BJ (cell line): ENCODE measurements at places on chromosomes 11 and 22.

DNA sequence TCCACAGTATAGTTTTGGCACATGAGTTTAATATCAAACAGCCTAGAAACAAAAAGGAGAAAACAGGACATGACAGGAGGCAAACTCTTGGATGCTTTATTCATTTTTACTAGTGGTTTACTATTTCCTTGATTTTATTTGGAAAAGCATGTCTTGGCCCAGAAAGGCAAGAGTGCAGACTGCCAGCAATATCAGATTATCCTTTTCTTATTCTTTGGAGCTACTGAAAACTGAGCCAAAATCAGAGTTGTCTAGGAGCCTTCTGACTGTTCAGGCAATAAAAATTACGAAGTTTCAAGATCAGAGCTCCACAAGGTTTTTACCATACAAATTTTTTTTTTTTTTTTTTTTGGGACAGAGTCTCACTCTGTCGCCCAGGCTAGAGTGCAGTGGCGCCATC, 16.0 kb downstream of the CELF1 start:
- DNase-seq: no peak

DNA sequence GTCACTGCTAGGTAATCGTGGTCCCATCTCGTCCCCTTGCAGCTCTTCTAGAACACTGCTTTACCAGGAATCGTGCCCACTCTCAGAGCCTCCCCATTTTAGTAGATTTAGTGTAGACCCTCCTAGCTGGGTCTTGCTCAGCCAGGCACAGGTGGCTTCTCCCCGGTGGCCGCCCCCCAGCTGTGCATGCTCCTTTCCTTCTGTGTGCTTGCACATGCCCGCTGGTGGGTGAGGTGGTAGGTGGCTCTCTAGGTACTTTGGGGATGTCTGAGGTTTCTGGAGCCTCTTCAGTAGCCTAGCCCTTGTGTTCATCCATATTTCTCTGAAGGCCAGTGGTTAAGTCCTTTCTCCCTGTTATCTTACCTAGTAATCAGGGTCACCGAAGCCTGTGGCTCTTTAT, 5.6 kb downstream of the TUB start:
- DNase-seq: no peak

- DNase-seq: no peak
Measured at GRCh38 chr11:119584193-119585042, 144.6 kb downstream of the NECTIN1 start.

DNA sequence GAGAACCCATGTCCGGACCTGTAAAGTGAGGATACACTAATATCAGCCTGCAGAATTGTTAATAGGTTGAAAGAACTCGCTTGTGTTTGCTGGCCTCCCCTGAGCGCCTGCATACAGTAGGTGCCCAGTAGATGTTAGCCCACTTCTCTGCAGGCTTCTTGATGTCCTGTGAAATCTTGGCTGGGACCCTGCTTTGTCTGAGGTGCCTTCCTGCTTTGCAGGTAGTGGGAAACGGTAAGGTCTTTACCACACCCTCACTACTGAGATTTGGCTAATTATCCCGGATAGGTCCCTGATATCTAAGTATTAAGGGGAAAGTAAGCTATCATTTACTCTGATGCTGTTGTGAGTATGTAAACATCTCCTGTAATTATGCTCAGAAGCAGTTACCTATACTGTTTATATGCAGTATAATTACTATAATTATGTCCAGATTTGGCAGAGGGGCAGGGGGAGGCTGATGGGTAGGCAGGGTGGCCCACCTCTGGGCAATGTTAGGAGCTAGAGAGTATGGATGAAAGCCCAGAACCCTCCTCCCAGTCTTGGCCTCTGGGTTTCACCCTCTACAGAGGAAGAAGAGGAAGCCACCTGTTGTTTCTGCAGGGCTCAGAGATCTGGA, 1.2 kb upstream of the ARRB1 start:
- no peak for DNase-seq

DNA sequence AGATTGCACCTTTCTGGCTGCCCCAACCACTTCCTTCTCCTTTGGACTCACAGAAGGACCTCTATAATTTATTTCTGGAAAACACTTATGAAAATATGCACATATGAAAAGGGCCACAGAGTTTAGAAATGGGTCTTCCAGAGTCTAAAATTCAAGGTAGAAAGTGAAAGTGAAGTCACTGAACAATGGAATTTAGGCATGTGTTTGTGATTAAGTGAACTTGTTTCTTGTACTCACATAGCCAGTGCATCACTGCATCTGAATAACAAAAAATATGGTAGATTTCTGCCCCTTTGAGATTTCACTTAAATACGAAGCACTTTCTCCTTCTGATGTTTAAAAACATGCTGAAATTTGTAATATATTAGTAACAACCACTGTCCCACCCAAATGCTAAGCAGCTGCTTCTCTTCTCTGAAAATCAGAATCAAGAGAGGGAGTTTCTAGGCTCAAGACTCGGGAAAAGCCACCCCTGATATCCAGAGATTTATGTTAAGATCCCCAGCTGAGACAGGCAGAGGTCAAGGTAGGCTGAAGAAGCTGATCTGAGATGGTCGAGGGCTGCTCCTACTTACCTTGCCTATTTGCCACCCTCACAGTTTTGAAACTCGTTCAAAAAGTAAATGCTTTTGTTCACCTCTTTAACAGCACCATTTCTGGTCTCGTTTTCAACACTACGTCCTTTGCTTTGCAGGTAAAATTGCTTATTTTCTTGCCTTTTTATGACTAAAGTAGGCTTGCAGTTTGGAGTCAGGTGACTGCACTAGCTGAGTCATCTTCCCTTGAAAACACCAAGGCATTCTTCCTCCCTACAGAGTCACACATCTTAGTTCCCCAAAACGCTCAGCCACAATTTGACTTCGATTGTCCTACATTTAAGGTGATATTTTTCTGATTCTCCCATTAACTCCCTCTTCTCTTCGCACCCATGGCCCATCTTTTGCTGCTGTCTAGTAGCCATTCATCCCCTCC, at the start of gene XKR3:
XKR3 (minus strand) TSS at position 696 of the 972 bp plus-strand sequence. CDS start 17,338 bp downstream, outside the sequence.
- DNase-seq: no peak

DNA sequence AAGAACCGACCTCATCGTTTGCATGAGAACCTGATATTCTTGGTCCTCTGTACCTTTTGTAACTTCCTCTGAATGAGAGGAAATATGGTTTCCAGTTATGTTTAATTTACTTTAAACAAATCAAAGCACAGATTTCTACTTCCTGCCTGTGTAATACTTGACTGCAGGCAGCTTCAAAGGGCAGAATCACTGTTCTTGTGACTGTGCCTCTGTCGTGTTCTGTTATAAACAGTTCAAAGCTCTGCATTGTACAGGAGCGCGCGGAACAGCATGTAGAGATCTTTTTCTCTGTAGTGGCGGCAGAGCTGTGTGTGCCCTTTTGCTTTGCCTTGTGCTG, 73.2 kb upstream of the CLDN5 start:
- DNase-seq: no peak

DNA sequence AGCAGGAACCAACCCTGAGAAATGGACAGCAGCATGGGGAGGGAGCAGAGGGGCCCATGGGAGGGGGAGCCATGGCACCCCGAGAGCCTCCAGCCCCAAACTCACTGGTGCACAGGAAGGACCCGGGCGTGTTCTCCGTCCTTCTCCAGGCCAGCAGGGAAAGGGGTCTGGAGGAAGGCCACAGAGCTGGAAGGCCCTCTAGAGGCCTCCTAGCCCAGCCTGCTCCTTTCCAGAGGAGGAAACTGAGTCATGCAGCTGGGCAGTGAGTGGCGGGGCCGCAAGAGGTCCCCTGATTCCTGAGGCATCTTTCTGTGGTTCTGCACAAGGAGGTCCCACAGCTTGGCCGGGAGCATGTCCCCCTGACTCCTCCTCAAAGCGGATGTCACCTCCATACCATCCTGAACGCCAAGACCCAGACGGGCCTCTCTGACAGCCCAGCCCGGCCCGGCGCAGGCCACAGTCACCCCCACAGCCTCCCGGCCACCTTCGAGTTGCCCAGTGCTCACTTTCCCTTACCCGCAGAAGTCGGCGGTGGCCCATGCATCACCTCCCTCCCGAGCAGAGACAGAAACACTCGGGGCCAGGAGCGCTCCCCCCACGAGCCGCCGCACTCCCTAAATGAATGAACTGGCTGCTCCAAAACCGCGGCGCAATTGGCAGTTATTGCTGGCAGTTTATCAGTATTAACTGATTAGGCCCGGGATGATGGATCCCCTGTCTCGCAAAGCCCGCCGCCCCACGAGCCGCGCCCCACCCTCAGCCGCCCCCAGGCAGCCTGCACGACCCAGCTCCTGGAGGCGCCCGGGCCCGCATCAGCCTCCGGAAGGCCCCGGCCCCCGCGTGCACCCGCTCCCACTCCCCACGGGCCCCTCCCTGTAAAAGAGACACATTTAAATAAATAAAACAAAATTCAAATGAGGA, 272.5 kb downstream of the BUD13 start:
- no peak for DNase-seq

DNA sequence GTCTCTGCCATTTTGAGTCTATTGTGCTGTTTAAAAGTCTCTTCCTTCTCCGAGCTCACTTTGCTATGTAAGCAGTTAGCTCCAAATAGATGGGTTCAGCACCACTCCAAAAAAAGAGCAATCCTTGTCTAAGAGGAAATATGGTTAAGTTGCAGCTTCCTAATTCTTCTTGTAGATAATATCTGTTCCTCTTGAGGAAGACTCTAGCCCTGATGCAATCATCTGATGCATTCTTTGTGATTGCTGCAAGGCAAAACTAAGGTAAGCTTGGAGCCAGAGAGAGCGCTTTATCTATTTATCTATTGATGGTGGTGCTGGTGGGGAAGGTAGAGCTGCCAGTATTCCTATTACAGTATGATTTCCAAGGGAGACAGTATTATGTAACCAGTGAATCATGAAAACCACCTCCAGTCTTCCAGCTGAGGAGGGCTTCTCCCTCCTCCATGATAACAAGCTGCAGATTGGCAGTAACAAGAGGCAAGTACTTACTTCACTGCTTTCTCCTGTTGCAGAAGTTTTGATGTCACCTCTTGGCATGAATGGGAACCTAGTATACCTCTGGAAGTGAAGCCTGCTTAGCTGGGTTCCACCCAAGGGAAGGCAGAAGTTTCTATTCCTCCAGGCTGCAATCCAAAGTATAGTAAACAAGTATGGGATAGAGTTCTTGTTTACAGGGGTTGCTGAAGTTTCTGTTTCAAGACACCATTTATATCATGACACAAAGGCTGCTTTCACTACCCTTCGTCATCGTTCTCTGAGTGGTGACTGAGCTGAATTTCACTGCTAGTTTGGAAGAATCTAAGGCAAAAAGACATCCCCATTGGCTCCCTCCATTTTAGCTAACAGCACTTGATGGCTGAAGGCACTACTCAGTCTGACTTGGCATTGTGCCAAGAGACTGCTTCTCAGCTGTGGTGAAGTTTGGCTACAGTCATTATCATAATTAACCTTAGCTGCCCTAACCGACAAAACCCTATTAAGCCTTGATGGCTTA, 49.7 kb downstream of the FDX1 start:
- DNase-seq: peak; percentile 18

- DNase-seq: no peak
Measured at GRCh38 chr11:131624531-131624930, 254.1 kb downstream of the NTM start.

DNA sequence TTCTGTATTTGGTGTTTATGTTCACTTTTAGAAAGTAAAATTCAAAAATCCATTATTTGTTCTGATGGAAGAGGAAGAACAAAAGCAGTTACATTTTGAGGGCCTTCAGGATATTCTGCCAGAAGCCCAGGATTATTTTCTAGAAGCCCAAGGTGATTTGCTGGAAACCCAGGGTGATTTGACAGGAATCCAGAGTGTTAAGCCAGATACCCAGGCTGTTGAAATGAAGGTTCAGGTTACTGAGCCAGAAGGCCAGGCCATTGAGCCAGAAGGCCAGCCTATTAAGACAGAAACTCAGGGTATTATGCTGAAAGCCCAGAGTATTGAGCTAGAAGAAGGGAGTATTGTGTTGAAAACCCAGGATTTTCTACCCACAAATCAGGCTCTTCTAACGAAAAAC, 33.1 kb downstream of the CCDC15 start:
- DNase-seq: no peak

DNA sequence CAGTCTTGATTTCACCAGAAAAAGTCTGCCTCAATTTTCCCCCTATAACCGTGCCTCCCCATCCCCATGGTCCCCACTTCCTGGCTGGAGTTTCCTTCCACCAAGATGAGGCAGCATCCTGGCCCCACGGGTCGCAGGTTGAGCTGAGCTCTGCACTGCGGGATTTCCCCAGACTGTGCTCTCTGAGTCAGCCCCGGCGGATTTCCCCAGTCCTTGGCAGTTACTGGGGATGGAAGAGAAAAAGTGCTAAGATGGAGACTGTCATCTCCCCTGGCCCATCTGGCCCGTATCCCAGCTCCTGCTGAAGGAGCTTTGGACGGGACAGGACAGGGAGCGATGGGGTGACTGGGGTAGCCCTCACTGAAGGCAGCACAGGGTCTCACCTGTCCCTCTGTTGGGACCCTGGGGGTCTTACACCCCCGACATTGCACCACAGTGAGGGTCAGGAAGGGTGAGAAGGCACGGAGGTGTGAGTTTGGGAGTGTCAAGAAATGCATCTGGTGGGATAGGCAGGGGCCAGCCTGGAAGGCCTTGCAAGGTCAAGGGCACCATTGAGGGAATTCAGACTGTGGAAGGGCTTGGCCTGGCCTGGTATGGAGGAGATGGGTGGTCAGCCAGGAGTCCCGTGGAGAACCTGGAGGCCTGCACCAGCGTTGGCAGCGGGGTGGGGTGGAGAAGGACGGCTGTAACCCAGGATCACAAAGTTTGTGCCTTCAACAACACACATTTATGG, 36.5 kb downstream of the NADSYN1 start:
- no peak for DNase-seq

- DNase-seq: no peak
Measured at GRCh38 chr11:65576867-65577755, 1.3 kb downstream of the EHBP1L1 start.

GRCh38 chr22:28105413-28105812, 186.4 kb upstream of the PITPNB start:
- no peak for DNase-seq

DNA sequence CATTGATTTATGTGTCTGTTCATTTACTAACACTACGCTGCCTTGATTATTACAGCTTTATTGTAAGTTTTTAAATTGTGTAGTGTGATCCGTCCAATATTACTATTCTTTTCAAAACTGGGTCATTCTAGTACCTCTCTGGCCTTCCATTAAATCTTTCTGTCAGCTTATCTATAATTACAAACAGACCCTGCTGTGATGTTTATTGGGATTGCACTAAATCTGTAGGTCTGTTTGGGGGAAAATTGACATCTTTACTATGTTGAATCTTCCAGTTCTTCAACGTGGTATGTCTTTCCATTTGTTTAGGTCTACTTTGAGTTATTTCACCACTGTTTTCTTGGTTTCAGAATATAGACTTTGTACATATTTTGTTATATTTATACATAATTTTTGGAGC, 15.6 kb downstream of the CABIN1 start:
- no peak for DNase-seq

DNA sequence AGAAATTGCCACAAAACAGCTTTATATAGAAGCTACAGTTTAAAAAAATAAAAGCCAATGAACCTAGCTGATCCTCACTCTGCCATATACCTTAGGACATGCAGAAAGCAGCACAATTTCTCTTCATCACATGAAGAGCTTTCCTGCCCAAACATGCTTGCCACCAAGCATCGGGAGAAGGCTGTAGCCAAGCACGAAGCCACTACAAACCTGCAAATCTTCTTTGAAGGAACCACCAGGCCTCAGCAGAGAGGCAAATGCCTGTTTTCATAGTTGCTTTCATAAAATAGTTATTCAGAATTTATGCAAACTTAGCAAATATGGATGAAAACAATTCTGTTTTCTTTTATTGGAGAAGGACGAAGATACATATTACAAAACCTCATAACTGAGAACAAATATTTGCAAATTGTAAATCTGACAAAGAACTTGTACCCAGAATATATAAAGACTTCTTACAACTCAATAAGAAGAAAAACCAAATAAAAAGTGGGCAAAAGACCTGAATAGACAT, 100.3 kb downstream of the RBFOX2 start:
- DNase-seq: no peak
